ENCODE measurements at places on chromosomes 2 and 18.

- DNase-seq, result no peak
Observed at GRCh38 chr2:61173116-61173515, 11.1 kb downstream of the C2orf74 start.

DNA sequence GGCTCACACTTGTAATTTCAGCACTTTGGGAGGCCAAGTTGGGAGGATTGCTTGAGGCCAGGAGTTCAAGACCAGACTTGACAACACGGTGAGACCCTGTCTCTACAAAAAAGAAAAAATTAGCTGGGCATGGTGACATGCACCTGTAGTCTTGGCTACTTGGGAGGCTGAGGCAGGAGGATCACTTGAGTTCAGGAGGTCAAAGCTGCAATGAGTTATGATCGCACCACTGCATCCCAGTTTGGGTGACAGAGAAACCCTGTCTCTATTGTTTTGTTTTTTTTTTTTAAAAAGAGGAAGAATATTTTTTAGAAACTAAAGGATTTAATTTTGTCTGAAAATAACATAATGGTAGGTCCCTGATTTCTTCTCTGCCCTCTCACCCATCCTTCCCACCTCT is 79.4 kb upstream of the TMEM200C start:
- DNase-seq, result no peak

DNA sequence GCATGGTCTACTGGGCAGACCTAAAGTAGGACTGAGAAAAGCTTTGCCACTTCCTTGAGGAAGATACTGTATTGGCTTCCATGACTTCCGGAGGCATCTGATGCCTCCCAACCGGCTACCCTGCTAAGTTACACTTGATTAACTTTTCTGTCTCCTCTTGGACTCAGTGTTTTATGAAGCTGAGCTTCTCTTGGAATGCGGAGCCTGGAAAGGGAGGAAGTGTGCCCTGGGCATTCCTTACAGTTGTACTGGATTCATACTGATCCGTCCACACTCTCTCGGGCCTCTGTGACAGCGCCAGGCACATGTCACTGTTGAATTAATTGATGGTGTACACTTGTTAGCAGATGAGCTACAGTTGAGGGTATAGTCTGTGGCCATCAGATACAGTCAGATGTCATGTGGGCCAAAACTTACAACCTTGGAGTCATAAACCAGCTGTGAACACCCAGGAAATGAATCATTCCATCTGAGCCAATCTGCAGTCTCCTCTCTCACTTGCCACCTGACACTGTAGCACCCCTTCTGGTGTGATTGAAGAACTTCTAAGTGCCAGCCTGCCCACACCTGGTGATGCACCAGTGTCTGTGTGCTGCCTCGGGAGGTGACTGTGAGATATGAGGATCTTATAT is 122.5 kb downstream of the FHOD3 start:
- no peak for DNase-seq

- DNase-seq, result no peak
Observed at GRCh38 chr2:120722568-120723421, 12.9 kb upstream of the GLI2 start.

GRCh38 chr2:182182436-182182835 is 196.8 kb downstream of the PPP1R1C start:
- no peak for DNase-seq

DNA sequence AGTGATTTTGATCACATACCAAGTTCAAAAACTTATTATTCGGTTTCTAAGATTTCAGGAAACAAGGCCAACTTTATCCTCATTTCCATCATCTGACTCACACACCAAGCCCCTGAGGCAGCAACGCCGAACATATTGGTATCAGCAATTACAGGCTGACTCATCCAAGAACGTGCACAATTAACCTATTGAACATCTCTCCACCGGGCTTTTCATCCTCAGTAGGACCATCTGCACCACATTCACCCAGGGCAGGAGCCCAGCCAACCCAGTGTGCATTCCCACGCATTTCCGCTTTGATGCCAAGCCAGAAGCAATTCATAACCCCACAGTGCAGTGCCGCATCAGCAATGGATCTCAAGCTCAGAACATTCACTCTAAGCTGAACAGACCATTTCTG is 52.9 kb downstream of the SCG2 start:
- DNase-seq, result no peak

- DNase-seq, result no peak
Observed at GRCh38 chr18:23363865-23364570, 89.1 kb upstream of the RIOK3 start.

GRCh38 chr2:111049792-111050640 is 70.7 kb upstream of the BCL2L11 start:
- no peak for DNase-seq

DNA sequence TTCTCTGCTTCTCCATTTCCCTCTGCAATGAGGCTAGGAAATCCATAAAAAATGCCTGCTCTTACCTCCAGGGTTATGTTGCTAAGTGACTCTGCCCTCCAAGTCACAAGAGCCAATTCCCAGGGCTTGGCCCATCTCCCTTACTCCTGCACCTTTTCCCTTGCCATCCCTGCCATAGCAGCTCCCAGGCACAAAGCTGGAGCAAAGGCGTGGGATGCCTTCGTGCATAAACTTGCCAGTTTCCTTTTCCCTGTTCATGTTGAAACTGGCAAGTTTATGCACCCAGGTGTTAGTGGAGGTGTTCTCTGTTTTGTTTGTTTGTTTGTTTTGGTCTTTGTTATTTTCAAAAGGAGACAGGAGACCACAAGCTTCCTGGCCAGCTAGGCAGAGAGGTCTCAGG is 195.1 kb downstream of the ACKR3 start:
- DNase-seq, result no peak

GRCh38 chr2:43906448-43907109 is 67.8 kb downstream of the ABCG8 start:
- no peak for DNase-seq

GRCh38 chr2:101018934-101019333 is 16.8 kb downstream of the RPL31 start:
- DNase-seq, result no peak

Measured in NCI-H187 treated with DMSO at 0.1 percent for 48 hours (cell line).